ENCODE measurements at places on chromosomes 2 and 18.

DNA sequence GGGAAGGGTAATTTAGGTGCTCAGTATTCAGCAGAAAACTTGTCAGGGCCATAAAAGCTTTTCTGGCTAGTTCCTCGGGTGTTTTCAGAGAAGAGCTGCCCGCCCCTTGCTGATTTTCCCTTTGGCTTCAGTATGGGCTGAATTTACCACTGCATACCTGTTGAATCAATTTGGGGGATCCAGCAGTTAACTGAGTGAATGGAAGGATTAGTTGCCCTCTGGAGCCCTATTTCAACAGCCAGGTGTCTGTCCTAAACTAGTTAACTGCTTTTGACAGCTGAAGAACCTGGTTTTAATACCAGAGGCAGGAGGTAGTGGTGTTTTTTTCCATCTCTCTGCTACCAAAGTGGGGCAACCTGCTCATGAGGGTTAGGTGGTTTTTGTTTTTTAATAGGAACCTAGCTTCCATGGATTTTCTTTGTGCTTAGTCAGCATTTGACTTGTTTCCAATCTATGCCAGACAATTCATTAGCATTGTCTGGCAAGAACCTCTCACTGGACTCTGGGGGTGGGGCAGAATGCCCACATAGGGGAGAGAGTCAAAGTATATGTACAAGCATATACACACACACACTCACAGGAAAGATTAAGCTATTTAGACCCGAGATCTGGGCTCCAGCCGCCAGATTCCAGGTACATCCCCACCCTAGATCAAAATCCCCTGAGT lies 166.5 kb upstream of the SIX3 start:
- no peak for DNase-seq

DNA sequence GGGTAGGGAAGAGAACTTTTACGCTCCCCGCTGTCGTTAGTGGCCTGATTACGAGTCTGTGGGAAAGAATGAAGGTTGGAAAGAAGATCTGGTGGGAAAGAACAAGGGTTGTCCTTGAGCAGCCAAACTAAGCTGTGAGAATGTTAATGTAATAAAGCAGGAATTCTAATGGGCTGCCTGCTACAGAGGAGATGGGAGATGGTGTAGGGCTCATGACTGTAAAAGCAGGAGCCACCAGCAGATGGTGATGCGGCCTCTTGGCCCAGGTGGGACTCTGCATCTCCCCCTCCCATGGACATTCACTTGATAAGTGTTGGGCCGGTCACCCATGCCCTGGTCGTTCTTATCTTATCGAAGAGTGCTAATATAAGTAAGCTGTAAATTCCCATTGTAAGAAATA lies 150.0 kb downstream of the NEDD4L start:
- peak; percentile 46 for DNase-seq

GRCh38 chr18:30044496-30044895 lies 998.0 kb downstream of the DSC3 start:
- DNase-seq, result no peak

- DNase-seq, result peak; percentile 8
Measured at GRCh38 chr18:79883461-79884293, 67.8 kb downstream of the SLC66A2 start.

GRCh38 chr2:53210538-53210937 lies 557.1 kb upstream of the CHAC2 start:
- no peak for DNase-seq

GRCh38 chr2:31778153-31778552 lies 197.4 kb upstream of the SRD5A2 start:
- no peak for DNase-seq

DNA sequence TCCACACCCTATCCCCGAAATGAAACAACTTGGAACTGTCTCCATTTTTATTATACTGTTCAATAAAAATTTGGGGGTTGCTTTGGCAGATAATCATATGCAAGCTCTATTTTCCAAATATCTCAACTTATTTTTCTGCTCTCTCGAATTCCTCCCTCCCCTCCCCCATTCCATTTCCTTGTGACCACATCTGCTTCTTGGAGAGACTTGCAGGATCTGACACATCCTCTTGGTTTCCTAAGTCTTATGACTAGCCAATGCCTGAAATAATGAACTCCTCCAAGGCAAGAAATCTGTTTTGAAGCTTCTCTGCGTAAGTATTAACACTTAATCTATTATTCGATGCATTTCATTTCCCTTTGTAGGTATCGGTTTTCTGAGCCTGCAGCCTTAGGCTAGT lies 16.1 kb downstream of the TGIF1 start:
- no peak for DNase-seq

DNA sequence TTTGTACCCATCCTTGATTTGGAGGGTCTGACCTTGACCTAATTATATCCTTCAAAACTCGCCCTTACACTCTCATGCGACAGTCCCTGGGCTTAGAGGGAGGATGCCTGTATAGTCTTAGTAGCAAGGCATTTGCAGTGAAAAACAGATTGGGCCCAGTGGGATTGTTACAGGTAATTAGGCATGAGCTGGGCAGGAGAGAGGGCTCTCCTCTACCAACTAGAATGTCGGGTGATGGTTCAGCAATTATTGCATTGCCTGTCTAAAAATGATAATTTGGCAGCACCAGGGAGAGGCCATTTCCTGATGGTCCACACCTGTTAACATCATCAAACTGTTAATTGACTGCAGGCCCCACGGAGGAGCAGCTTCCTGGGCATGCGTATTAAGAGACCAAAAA lies 32.4 kb downstream of the COMMD1 start:
- no peak for DNase-seq

DNA sequence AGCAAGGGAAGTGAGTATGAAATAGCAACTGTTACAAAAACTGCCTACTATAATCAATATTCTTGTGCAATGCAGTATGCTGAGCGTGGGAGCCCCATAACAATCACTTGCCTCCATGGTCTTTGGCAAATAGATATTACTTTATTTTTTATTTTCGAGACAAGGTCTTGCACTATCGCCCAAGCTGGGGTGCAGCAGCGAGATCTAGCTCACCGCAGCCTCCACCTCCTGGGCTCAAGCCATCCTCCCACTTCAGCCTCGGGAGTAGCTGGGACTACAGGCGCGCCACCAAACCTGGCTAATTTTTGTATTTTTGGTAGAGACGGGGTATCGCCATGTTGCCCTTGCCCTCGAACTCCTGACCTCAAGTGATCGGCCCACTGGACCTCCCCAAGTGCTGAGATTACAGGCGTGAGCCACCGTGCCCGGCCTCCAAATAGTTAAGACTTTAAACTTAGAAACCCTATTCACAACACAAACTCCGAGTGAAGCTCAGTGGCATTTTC lies 1.2 kb upstream of the CCNT2 start:
- peak; percentile 36 for DNase-seq

Measured in left hindlimb (tissue), 1 donor.